T-cell (primary cell): ENCODE measurements at places on chromosomes 16 and 17. TPM values are rescaled to one million over a fixed set of nuclear protein-coding genes. Genes with fewer than 3 reads are reported as not detected.

Gene NOG
- 67.2 TPM for total RNA-seq

Gene DNAJA3
- total RNA-seq, result 65.7 TPM

Gene SLC38A8
- not detected for total RNA-seq

Gene PTGES3L
- total RNA-seq, result not detected

Gene INCA1
- 0.43 TPM for total RNA-seq

Gene METTL9
- 83.4 TPM for total RNA-seq

Gene ACSM5
- total RNA-seq, result not detected

GRCh38 chr16:76338472-76338871 is 61.3 kb downstream of the CNTNAP4 start:
- no peak for DNase-seq

DNA sequence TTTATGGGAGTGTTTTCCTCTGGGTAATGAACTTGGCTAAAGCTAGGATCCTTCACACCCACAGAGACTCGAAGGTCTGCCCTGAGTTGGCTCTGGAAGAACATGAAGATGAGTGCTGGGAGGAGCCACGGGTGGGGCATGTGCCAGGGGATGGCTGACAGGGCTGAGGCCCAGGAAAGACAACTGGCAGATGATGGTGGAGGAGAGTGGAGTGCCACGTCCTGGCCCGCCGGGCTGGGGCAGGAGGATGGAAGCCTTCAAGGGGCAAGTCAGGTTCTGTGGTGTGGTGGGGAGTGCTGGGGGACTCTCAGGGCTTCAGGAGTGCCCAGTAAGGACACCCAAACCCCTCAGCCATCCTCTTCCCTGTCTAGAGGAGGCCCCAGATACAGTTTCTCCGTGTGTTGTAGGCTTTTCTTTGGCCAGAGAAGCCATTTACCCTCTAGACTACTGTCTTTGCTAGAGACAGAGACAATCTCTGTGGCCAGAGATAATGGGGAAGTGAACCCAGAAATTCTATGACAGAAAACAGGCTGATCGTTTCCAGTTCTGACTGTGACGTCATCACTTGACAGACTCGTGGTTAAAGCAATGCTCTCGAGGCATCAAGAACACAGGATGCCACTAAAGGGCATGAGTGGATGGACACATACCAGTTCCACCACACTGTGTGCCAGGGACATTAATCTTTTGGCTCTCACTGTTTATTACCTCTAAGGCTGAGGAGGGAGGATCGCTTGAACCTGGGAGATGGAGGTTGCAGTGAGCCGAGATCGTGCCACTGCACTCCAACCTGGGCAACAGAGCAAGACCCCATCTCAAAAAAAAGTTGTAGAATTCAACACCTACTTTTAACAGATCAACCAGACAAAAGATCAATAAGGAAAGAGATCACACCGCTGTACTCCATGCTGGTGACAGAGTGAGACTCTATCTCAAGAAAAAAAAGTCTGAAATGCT is 18.6 kb upstream of the SLC5A10 start:
- no peak for DNase-seq

DNA sequence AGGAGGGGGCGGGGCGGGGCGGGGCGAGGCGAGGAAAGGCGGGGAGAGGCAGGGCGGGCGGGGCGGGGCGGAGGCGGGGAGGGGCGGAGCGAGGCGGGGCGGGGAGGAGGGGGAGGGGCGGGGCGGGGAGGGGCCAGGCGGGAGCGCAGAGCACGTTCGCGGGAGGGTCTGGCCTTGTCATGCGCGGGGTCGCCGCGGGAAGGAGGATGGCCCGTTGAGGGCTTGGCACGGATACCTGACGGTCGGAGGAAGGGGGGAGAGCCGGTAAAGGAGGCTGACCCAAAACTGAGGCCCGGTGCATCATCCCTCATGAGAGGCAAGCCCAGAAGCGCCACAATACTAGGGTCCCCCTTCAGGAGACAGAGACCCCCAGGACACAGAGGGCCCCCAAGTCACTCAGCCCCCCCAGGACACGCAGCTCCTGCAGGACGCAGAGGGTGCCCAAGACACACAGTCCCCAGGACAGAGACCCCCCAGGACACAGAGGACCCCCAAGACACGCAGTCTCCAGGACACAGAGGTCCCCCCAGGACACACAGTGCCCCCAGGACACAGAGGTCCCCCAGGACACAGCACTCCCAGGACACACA is 593 bp upstream of the WDR45B start:
- peak; percentile 35 for DNase-seq

DNA sequence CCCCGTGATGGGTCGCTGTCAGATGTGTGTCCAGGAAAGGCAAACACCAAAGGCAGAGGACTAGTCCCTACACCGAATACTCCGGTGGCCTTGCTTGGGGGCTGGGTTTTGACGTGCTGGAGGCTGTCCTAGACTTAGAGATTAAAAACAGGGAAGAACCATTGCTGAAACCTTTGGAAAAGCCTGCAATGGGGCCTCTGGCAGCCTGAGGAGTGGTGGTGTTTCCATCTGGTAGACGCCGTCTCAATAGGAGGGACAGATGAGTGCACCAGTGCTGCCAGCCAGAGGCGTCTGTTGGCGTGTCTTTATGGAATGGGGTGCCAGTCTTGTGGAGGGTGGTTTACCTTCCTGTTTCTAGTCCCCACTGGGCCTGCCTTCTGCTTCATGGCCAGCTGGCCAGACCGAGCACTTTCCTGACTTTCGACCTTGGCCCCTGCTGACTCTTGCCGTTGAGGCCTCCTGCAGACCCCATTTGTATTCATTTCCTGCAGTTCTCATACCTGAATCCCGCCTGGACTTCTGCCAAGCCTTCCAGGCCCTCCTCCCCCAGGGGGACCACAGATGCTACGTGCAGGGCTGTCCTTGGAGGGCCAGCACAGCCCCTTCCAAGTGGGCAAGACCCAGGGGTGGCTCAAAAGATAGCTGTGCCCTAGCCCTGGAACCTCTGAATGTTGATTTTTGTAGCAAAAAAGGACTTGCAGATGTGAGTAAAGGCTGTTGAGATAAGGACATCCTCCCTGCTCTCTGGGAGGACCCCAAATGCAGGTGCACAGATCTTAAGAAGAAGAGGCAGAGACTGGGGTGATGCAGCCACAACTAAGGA is 1.9 kb upstream of the DNASE1 start:
- DNase-seq, result no peak
